ENCODE measurements at places on chromosomes 2 and 18.

- DNase-seq = peak; percentile 37
These were observed 19.0 kb upstream of the CCNYL1 start for GRCh38 chr2:207692206-207693065.

GRCh38 chr2:29260142-29260772 lies 145.0 kb downstream of the CLIP4 start:
- no peak for DNase-seq

DNA sequence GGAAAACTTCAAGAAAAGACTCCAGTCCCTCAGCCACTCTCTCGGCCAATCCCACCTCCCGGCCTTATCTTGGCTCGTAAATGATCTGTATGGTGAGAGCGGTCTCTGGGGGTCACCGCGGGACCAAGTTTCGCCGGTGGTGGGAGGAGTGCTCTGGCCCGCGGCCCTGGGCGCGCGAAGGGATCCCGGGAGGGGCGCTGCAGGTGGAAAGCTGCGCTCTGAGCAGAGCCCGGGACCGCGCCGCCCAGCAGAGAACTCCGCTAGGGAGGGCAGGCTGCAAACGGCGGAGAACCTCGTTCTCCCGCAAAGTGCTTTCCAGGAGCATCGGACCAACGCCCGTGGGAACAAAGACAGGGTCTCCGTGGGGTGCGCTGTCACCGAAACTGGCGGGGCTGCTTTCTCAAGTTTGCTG lies 622 bp downstream of the LRP2 start:
- DNase-seq = no peak

DNA sequence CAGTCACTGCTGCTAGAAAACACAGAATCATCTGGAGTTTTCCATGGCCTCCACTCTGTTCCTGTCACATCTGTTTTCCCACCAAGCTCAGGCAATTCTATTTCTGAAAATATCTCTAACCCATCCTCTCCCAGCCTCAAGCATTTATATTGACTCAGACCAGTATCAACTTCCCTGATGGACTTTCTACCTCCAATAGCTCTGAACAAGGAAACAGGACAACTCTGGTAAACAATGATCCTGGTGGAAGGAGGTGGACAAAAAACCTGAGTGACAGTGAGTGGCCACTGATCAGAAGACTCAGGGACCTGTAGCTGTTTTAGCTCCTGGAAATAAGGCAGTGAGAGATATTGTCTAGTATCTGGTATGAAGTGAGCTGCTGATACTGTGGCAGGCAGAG lies 23.4 kb downstream of the BMP10 start:
- no peak for DNase-seq

DNA sequence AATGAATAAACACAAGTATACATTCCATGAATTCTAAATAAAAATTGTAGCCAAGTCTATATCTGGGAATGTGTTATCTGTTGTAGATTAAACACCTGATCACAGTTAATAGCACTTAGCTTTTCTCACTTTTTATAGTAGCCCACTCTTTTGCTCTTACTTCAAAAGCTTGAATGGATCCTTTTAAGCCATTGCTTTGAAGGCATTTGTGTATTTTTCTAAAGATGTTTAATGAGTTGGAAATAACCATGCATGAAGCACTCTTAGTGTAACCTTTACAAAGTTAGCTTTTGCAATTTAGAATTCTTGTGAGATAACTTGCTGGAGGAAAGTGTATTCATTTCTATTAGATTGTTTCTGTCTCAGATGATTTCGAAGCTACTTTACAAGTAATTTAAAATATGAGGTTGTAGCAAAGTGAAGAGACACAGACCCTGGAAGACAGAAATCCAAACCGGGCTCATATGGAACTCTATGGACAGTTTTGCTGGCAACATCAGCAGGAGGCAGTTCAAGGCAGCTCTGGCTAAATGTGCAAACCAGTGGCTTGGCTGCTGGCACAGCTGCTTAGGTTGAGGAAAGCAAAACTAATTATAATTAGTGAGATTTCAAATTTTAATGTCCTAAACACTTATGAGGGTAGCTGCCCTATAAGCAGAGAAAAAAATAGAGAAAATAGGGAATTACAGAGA lies 469.8 kb upstream of the ZEB2 start:
- no peak for DNase-seq

GRCh38 chr2:17162713-17163112 lies 355.5 kb downstream of the RAD51AP2 start:
- no peak for DNase-seq

GRCh38 chr18:23401400-23402347 lies 51.4 kb upstream of the RIOK3 start:
- DNase-seq = peak; percentile 55

- DNase-seq = no peak
These were observed 216.8 kb upstream of the HNMT start for GRCh38 chr2:137747509-137747908.

DNA sequence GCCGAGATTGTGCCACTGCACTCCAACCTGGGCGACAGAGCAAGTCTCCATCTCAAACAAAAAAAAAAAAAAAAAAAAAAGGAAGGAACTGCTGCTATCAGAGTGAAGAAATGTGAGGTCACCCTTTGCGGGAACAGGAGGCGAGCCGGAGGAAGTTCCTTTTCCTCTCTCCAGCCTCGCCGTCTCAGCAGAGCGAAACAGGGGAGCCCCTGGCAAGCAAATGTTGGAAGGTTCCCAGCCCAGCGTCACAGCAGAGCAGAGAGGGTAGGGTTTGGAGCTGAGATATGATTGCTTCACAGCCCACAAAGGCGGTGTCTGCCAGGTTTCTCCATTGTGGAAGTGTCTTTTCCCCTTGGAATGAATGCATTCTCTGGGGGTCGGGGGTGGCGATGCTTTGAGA lies 28.5 kb downstream of the SLC20A1 start:
- no peak for DNase-seq

GRCh38 chr18:63161761-63162195 lies 157.8 kb downstream of the BCL2 start:
- no peak for DNase-seq

GRCh38 chr18:3499501-3499900 lies 49.5 kb downstream of the TGIF1 start:
- DNase-seq = no peak
